Smooth muscle cell of the brain vasculature (primary cell): ENCODE measurements at places on chromosomes 12 and 14.
A peak's percentile ranks its signal among the peaks of the same experiment; 100 is the strongest.

DNA sequence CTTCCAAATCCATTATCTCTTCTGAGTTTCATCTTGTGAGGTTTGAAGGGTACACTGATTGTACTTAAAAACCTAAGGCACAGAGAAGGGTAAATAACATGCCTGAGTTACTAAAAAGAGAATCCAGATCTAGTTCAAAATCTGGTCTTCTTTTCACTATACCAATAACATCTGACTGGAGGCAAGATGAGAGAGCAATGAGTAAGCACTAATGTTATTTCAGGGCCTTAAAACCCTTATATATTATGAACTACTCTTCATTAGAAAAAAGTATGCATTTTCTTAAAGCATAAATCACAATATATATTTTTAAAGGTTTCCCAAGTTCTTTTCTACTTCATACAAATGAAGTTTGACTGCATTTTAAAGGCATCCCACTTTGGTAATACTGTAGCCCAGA is 60.2 kb downstream of the GXYLT1 start:
- DNase-seq: no peak

GRCh38 chr14:44833376-44834060 is 128.2 kb downstream of the KLHL28 start:
- DNase-seq: no peak

DNA sequence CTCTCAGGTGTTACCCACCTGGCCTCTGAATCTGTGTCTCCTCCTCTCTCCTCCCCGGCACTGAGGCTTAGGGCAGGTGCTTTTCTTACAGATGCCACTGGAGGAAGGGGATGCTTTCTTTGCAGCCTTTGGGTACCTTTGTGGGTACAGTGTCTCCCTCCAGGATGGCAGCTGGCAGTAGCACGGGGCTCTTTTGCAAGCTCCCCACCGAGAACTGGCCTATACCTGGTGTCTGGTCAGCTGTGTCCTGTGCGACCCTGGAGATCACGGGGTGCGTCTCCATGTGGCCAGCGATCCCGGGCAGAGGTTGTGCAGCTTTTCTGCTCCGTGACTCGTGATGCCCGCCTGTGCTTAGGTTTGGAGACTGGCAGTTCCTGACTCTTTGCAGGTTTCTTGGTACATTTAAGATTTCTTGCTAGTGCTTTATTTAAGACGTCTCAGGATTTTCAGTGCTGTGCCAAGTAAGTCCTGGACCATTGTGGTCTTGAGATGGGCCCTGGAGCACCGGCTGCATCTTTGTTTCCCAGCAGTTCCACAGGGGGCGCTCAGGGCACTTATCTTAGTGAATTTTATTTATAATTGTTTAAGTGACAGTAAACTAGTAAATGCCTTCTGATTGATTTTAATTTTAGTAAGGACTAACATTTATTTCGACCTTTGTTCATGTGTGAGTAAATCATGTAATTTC is 68.9 kb downstream of the DDX51 start:
- no peak for DNase-seq

DNA sequence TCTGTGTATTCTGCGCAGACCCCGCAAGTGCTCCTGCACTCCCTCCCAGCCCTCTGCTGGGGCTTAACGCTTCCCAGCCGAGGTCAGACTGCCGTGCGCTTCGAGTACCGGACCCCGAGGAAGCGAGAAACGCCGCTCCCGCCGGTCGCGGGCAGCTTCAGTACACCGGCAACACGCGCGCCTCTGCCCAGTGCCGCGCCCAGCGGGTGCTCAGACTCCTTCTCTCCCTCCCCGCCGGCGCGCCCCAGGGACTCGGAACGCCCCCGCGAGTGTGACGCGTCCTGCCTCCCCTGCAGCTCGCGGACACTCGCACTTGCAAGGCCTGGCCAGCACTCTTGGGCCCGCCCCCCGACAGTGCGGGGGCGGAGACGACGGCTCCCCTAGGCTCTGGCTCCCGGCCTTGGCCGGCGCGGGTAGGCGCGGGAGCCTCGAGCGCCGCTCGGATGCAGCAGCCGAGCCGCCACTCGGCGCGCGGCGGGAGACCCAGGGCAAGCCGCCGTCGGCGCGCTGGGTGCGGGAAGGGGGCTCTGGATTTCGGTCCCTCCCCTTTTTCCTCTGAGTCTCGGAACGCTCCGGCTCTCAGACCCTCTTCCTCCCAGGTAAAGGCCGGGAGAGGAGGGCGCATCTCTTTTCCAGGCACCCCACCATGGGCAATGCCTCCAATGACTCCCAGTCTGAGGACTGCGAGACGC is at the start of gene PTGER2:
TSS of gene PTGER2 (plus strand) at position 410 of the 692 bp plus-strand sequence. CDS start at position 647, 237 bp downstream.
- peak; percentile 65 for DNase-seq

DNA sequence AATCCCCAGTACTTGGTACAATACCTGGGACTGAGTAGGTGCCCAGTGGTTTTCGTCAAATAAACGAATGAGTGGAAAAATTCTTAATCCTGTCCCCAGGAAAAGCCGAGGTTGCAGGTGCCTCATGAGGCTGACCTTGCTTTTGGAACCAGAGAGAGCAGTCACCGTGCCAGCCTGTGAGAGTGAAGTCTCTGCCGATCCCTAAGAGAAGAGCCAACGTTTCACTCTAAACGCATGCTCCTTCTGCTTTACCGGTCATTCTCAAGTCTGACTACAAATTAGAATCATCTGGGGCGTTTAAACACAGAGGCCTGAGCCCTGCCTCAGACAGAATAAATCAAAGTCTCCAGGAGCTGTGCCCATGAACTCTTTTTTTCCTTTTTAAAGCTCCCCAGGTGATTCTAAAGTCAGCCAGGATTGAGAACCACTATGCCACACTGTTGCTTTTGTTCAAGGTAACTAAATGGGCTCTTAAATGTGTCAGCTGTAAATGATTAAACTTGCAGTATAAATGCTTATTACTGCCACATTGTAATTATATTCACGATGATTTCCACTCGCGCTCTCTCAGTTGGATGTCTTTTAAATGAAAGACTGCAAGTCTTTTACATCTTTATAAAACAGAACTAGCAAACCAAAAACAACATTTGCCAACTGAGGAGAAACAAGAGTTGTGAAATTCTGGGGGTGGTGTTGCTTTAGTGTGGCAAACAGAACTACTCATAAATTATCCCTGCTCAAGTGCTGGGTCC is 26.9 kb downstream of the TCP11L2 start:
- no peak for DNase-seq

DNA sequence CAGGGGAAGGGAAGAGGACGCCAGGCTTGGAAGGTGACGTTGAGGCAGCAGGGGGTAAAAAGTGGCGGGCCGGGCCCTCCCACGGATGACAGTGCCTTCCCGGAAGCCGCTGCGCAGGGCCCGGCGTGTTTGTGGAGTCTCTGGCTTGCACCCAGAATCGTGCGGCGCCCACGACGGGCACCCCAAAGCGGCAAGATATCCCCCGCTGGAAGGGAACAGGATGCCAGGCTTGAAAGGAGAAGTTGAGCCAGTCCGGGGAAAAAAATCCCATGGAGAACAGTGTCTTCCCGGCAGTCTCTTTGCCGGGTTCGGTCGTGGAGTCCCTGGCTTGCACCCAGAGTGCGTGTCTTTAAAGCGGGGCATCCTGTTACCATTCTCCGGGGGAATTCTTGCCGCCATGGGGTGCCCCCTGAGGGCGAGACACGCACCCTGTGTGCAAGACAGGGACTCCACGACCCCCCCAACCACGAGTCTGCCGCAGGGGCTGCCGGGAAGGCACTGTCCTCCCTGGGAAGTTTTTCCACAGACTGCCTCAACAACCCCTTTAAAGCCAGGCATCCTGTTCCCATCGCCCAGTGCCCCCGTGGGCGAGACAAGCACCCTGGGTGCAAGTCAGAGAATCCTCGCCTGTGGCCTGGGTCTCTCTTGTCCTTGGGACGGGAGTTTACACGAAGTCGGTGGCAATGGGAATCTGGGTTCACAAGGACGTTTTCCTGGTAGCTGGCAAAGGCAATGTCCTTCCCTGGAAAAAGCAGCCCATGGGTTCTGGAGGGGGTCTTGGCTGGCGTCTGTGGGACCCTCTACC is 156.1 kb upstream of the ALG10B start:
- no peak for DNase-seq

DNA sequence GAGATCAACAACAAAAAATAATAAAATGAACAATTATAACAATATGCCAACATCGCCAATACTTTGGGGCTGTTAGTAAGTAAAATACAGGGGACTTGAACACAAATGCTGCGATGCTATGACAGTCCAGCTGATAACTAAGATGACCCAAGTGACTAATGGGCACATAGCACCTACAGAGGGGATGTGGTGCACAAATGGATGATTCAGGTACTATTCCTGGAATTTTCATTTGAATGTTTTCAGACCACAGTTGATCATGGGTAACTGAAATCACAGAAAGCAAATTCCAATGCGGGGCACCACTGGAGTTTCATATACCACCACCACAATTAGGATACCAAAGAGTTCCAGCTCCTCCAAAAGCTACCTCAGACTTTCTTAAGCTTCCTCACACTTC is 82.9 kb downstream of the RCOR1 start:
- DNase-seq: no peak

GRCh38 chr12:130083734-130084133 is 78.5 kb upstream of the FZD10 start:
- no peak for DNase-seq

DNA sequence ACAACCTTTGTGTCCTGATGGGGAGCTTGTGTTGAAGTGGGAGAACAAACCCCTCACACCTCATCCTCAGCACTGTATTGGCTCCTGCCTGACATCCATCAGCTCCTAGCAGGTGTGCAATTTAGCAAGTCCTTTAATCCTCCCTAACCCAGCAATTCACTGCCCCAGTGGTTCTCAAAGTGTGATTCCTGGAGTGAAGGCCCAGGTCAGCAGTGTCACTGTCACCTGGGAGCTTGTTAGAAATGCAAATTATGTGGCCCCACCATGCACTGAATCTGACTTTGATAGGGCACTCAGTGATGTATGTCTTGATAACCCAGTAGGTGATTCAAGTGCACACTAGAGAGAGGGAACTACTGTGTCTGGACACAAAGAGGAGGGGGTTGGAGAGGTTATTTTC is 133.6 kb downstream of the FGD4 start:
- no peak for DNase-seq

DNA sequence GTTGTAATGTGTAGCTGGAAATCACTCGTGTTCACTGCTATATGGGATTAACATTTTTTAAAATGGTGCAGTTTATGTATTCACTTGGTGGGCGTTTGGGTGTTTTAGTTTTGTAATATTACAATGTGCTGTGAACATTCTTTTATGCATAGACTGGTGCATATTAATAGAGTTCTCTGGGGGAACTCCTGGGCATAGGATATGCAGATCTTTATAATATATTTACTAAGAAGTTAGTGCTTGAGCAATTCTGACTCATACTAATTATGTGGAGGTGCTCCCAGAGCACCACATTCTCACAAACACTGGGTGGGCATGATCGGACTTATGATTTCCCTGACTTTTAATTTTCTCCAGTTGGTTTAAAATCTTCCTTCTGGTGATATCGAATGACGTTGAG is 342.3 kb downstream of the PDZRN4 start:
- no peak for DNase-seq

DNA sequence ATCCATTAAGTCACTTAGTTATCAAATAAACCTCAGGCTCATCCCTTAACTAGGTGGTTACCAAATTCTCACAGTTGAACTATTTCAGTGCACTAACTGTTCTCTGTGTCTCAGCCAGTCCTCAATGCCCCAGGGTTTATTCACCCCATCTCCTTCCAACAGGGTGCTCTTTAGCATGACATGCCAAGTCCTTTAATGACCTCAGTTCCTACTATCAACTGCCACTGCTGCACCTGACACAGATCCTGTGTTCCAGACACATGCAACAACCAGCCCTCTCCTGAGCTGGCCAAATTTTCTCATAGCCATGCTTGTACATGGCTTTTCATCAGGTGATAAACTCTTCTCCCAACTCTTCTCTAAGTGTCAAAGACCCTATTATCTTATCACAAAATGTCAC is 80.0 kb downstream of the ATXN2 start:
- no peak for DNase-seq

GRCh38 chr14:94593749-94594431 is 12.7 kb downstream of the SERPINA5 start:
- no peak for DNase-seq

DNA sequence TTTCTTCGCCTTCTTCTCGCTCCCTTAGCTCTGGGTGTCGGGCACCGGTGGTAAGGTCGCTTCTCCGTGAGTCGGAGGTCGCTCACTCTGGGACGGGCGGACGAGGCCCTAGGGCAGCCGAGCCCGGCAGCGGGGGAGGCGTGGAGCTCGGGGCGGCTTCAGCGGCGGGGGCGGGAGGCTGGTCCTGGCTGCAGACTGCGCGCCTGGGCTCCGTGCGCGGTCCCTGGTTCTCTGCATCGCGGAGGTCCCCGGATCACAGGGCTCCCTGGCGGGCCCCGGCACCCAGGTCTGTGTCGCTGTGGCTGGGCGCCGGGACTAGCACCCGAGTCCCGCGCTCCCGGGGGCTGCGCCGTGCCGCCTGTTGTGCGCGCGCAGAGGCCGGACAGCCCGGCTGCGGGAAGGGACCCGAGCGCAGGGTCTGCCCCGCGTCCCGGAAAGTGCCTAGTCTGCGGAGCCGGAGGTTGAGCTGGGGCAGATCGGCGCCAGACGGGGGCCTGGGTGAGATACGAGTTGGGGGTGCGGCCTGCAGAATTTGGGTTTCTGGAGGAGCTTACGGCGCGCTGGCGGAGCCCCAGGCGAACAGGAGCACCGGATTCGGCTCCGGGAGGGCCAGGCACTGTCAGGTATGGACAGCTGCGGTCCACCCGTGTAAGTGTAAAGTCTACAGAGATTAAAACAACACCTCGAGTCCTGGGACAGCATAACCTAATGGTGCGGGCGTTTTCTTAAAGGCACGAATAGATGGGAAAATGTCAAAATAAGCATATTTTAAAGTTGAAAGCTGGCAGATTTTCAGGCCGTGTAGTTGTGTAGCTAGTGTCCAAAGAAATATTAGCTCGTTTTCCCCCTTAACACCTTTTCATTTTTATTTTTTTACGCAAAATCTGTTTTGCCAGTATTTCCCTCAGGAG is 713 bp downstream of the FRMD6 start:
- no peak for DNase-seq

DNA sequence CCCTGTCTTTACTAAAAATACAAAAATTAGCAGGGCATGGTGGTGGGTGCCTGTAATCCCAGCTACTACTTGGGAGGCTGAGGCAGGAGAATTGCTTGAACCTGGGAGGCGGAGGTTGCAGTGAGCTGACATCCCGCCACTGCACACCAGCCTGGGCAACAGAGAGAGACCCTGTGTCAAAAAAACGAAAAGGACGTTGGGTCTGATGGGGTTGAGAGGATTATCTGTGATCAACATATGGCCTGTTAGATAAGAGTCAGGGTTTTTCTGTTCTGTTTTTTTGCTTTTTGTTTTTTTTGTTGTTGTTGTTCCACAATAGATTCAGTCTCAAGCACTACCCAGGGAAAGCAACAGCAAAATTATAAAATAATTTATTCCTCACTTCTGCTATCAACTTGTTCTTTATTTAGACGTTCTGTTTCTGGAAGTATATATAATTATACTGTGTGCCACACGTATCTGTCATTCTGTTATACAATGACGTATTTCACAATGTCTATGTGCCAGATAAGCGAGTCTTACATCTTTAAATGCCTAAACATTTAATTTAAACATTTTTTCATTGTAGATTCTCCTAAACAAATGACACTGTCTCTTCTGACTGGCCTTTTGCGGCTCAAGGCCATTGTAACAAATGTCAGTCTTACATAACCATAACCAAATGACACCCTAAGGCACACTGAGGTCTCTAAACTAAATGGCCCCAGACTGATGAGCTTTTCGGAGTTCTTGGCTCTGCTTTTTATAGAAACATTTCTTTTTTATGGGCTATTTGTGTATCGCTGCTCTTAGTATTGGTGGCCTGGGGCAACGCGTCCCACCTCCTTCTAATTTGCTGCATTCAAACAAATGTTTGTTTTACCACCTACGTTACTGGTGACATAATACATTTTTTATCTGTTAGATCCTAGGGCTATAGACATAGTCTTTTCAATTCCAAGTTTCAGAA is 7.2 kb upstream of the P2RX4 start:
- DNase-seq: no peak
